ENCODE measurements at places on chromosomes 6 and 20.
A peak's percentile ranks its signal among the peaks of the same experiment; 100 is the strongest.

GRCh38 chr6:120405947-120406346 lies 928.3 kb downstream of the TBC1D32 start:
- DNase-seq = no peak

DNA sequence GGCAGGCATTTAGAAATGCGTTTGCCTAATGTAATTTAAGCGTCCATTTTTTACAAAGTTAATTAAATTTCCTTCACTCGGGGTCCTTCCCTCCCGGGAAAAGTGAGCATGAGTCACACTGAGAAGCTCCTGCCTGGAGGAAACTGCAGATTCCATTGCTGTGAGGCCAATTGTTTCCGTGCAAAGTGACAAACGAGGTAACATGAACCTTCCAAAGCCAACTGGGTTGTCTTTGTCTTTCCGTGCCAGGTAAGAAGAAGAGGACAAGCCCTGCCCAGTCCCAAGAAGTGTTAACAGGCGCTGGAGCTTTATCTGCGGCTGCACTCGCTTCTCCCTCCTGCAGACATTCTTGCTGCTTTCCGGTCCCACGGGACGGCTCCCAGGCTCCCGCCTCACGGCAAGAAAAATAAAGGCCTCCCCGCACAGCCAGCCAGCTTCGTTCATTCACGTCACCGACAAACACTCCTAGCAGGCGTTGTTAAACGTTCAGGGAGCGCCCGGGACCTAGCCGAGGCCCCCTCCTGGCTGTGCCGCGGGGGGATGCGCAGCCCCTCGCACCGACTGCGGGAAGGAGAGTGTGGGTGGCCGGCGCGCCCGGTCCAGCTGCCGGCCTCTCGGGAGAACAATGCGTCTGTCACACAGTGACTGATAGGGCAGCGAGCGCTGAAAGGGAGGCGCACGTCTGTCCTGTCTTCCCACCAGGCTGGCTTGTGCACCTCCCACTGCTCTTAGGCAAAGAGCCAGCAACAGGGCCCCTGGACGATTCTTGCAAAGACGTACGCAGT lies 61.5 kb upstream of the HDDC2 start:
- peak; percentile 36 for DNase-seq

DNA sequence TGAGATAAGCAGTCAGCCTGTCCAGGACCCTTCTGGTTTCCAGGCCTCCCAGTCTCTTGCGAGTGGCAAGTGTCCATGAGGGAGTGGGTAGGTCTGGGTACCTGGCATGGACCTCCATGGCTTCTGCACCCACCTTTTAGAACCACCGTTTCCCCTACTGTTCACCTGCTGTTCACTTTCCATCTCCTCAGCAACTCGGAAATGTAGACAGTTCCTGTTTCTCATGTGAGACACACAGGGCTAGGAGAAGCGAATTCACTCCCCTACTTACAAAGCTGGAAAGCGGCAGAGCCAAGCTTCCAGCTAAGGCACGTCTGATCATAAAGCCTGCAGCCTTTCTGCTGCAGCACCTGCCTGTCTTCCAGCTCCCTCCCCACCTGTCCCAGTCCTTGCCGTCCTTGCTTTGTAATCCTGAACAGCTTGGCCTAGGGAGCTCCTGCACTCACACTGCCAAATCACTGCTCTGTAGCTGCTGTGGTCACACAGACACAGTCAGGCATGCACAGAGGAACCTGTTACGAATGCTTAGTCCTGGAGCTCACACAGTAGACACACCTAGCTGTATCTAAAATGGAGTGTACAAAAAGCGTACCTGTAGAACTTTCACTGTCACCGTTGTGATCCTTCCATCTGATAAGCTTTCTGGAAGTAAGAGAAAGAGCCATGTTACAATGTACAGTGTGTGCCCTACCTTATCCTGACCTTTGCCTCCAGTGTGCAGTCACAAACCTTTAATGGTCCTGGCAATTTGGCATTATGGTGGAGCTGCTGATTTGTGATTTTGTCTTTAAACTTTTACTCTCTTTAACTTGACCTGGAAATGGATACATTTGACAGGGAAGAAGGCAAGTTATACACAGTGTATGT lies 294.1 kb downstream of the NRN1 start:
- DNase-seq = no peak

GRCh38 chr20:8602389-8603116 lies 466.3 kb upstream of the PLCB4 start:
- peak; percentile 16 for DNase-seq

DNA sequence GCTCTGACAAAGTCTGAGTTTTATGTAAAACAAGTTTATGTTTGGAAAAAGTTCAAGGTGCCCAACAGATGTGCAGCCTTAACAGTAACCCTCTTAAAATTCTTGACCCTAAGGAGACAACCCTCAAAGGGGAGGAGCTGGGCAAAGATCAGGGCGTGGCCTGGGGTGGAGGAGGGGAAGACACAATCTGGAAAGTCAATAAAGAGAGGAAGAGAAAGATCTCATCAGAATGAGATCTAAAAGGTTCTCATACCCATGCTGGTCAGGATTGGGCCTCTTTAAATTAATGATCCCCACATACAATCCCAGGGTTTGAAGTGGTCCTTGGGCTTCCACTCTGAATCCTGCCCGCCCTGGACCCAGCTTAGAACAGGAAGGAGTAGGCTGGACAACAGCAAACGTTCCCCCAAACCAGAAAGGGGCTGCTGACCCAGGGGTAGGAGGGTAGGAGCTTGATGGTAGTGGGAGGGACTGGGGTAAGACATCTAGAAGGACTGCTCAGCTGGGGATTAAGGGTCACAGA lies 33.0 kb downstream of the FOXP4 start:
- no peak for DNase-seq

GRCh38 chr6:109474995-109475394 lies 8.0 kb downstream of the ZBTB24 start:
- DNase-seq = no peak

- DNase-seq = no peak
These were observed 211.4 kb upstream of the SMLR1 start for GRCh38 chr6:130615816-130616215.

GRCh38 chr6:158867381-158868121 lies 48.4 kb upstream of the EZR start:
- no peak for DNase-seq

DNA sequence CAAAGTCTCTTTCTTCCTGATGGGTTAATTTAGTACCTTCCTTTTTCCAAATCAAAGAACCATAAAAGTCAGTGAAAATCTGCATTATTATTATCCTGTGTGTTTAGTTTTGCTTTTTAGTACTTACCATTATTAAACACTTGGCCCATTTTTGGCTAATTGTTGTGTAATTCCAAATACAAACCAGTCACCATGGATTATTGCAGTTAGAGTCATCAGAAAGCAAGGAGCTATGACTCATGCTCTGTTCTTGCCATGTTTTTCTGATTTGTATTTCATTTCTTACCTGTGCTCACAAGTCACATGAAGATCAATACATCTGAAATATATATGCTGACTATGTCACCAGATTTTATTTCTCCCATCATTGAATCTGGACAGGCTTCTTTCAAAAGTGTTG lies 31.3 kb downstream of the SLC22A3 start:
- no peak for DNase-seq

DNA sequence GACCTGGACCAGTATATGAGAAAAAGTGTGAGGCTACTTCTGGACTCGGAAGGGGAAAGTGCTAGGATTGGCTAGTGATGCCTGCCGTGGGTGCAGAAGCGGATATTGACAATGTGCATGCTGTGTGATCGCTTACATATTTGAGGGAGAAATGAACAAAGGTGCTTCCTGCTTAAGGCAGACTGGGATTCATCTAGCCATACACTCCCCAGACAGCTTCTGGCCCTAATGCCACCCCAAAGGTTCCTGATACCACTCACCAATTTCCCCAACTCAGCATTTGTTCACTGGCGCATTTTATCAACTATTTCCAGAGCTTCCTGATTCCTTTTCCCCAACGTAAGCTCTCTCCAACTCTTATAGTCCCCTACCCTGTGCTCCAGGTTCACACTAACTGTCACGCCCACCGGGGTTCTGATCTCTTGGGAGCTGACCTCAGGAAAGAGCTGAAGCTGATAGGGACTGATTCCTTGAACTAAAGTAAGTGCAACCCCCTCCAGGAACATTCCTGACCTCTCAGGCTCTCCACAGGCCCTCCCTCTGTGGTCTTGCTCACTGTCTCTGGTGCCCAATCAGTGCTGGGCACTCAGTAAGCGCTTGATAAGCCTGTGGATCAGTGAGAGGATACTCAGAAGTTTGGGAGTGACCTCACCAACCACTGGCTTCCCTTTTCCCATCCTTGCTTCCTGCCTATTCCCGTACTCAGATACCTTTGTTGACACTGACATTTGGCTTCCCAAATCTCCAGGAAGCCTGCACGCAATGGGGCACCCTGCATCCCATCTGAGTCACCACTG lies 73.3 kb downstream of the MRPL14 start:
- DNase-seq = no peak

DNA sequence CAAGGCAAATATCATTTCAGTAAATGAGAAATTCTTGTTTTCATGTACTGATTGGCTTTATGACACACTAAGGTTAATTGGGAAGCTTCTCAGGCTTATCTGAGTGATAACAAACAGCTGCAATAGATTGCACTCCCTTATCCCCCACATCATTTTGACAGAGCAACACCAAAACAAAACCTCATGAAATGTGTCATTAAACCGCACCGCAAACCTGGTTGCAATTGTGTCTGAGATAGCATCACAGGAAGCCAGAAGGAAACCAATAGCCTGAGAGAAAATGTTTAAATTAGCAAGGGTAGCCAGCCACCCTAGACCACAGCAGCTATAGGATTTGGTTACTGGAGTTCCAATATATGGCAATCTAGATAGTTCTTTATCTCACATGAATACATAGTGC lies 31.6 kb upstream of the LAMA4 start:
- DNase-seq = no peak

GRCh38 chr20:9831032-9831431 lies 7.8 kb downstream of the PAK5 start:
- DNase-seq = no peak

DNA sequence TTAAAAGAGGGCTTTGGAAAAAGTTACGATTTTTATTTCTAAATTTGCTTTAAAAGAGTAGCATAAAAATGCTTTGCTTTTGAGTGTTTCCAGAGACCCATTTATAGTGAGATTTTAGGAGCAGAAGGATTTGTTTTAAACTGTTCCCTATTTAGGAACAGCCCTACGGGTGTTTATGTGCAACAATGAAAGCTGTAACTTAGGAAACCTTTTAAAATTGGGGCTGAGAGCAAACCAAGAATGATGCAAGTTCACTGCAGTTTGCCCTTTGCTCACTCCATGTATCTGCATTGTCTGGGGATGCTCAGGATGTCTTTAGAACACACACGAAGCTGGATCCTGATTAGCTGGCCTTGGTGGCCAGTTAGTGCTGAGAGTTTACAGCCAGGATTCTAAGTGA lies 40.9 kb downstream of the GHRH start:
- DNase-seq = no peak

- DNase-seq = no peak
These were observed 17.9 kb upstream of the MOCS1 start for GRCh38 chr6:39952167-39952566.

DNA sequence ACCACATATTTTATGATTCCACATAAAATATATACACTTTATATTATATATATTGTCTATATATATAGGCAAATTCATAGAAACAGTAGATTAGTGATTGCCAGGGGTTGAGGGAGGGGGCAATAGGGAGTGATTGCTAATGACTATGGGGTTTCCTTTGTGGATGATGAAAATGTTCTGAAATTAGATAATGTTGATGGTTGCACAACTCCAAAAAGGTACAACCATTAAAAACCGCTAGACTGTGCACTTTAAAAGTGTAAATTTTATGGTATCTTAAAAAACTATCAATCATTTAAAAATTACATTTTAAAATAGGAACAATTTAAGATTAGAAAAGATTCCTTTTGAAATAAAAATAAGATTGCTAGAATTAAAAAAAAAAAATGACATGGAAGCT lies 23.8 kb upstream of the CEP85L start:
- DNase-seq = no peak

GRCh38 chr6:163806755-163807499 lies 392.4 kb downstream of the QKI start:
- no peak for DNase-seq

- DNase-seq = no peak
These were observed 22.0 kb upstream of the KIF25 start for GRCh38 chr6:167975458-167975857.

DNA sequence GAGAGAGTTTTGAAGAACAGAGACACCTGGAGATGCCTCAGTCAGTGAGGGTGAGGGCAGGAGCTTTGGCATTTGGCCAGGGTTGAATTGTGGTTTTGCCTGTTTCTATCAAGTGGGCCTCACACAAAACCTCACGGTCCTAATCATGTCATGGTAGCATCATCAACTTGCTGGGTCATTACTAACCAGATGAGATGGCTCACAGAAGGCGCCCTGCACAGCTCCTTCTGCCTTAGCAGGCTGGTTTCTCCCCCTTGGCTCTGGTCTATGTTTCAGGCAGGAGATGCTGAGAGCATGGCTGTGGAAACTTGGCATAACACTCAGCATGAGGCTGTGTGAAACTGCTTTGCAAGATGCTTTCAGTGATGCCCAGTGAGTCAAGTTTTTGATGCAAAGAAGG lies 99.3 kb downstream of the LRRC1 start:
- peak; percentile 18 for DNase-seq

DNA sequence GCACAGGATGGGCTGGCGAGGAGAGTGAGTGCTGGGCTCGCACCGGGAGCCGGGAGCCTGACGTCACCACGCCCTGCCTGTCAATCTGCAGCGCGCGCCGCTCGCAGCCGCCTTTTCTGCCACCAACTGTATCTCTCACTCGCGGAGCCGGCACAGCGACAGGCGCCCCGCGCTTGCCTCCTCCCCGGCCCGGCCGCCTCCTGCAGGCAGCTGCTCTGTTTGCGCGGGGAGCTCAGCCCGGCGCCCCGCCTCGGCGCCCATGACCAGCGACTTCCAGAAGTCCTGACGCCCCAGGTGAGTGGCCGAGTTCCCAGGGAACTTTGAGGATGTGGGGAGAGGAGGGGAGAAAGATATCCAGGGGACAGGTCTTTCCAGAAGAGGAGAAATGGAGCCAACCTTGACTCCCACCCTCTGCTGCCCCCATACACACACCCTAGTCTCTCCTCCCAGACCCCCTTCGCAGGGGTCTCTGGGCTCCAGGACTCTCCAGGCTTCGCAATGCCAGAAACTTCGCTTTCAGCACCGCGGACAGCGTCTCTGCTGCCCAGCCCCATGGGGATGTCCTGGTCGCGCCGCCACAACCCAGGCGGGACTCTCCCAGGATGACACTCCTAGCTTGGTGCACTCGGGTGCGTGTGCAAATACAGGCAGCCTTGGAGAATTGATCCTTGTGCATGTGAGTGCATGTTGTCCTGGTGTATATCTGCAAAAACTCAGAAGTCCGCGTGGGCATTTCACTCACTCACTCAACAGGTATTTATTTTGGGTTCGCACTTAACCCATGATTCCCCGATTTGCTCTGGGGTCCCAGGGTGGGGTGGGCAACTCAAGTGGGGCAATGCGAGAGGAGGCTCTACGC lies at the start of gene GPR6:
Gene GPR6, plus strand, starts transcription at position 138 of the 859 bp plus-strand sequence. CDS start 802 bp downstream, outside the sequence.
- no peak for DNase-seq

Measured in SW480 (cell line).